CD4-positive, alpha-beta T cell treated with Interleukin-15 for 4 hours (primary cell): ENCODE measurements at places on chromosomes 5 and 9.
A peak's percentile ranks its signal among the peaks of the same experiment; 100 is the strongest.

GRCh38 chr9:18474783-18475182 lies 830 bp downstream of the ADAMTSL1 start:
- no peak for DNase-seq

GRCh38 chr9:133406480-133407307 lies 11.1 kb downstream of the REXO4 start:
- peak; percentile 83 for DNase-seq

DNA sequence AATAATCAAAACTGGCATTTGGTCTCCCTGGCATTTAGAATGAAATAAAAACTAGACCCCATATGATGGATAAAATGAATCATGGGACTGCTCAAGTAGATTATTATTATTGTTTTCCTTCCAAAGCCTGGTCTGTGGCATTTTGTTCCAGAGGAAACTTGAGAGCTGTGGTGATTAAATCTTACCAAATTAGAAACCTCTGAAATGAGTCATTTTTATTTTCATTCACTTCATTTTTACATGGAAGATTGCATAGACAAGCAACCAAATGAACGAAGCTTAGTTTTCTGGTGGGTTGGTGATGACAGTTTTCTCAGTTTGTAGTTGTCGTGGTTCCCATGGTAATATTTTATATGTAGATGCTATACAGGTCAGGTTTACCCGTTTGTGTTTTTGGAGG lies 23.4 kb downstream of the PAM start:
- DNase-seq: peak; percentile 22

GRCh38 chr9:38339496-38339895 lies 53.0 kb upstream of the ALDH1B1 start:
- DNase-seq: no peak

DNA sequence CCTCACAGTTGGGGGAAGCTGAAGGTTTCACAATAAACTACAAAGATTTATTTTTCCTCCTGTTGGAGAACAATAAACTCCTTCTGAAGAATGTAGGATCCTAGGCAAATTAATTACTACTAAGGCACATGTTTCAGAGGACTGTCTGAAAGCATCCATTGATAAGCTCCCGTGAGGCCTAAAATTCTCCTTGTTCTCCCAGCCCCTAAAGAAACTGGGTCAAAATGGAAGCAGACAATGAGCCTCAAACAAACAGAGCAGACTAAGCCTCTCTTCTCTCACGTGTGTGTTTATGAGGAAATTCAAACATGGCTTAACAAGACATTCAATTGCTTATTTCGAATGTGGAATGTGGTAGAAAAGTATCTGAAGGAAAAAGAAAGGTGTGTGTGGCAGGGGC lies 249.0 kb downstream of the GLIS3 start:
- DNase-seq: no peak

GRCh38 chr9:16290169-16290568 lies 580.3 kb downstream of the BNC2 start:
- no peak for DNase-seq

GRCh38 chr5:83844449-83845068 lies 123.9 kb upstream of the HAPLN1 start:
- DNase-seq: peak; percentile 1

DNA sequence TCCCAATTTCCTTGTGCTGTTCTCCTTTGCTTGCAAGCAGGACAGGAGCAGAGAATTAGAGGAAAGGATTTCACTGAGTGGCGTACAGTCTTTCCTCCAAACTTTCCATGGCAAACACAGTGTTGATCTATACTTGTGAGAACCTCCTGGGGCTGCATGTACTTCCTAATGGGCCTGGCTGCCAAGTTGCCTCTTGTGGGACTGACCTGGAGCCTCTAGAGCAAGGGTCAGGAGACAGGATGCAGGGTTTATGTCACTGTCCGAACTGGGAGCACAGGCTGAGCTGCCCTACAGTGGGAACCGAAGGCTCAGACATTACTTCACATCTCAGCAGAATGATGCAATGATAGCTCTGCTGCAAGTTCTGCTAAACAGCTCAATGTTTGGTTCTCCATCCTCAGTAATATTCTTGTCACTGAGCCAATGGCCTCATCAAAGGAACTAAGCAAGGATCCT lies 102.3 kb downstream of the ENC1 start:
- no peak for DNase-seq

DNA sequence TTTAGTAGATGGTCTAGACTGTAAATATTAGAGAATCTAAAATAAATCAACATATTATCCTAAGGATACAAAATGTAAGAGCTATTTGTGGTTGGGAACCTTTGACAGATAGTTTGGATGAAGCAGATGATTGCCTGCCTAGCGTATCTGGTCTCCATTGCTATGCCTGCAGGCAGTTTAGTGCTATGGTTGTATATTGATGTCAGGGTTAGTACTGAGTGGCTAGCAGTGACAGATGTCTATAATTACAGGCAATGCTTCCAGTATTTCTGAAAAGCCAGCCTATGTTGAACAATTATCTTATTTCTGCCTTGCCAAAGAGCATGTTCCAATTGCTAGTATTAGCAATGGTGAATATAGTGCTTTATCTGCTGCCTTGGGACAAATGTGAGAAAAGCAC lies 151.3 kb upstream of the TLX3 start:
- DNase-seq: no peak

- no peak for DNase-seq
Observed at GRCh38 chr9:116204252-116204882, 50.8 kb downstream of the PAPPA start.

- no peak for DNase-seq
Observed at GRCh38 chr5:78758169-78758839, 109.7 kb upstream of the LHFPL2 start.

GRCh38 chr5:157718519-157718918 lies 12.7 kb upstream of the THG1L start:
- DNase-seq: peak; percentile 58

GRCh38 chr5:132539716-132540115 lies 3.6 kb downstream of the IL5 start:
- no peak for DNase-seq

GRCh38 chr9:69218166-69218565 lies 44.1 kb downstream of the TJP2 start:
- DNase-seq: no peak

DNA sequence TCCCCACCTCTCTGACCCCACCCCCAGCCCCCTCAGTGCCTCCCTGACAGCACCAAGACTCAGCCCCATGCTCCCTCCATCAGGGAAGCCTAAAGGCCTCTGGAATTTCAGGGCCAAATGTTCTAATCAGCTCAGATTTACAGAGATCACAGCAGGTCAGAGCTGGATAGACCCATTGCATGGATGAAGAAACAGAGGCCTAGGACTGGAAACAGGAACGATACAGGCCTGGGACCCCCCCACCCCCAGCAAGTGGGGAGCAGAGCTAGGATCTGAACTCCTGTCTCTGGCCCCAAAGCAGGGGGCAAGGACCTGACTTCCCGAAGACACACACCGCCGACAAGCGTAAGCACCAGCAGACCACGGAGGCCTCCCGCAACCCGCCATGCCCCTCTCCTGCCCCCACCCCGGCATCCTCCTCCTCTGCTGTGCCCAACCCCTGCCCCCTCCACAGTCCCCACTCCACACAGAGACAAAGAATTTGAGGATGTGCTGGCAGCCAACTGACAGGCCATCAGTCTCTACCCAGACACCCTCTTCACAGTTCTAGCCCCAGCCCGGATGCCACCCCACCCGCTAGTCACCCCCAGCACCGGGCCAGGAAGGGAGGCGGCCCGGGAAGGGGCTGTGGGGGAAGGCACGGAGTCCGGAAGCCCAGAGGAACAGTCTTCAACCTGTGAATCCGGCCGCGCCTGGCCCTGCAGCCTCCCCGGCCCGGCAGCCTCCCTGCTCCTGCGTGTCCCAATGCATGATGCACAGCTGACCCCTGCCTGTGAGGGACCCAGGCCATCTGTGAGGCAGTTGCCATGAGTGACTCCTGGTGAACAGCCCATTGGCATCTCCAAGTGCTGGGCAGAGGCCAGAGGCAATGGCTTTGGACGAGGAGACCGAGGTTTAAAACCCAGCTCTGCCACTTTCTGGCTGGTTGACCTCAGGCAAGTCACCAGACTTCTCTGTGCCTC lies 31.3 kb downstream of the NDUFA8 start:
- DNase-seq: peak; percentile 4

DNA sequence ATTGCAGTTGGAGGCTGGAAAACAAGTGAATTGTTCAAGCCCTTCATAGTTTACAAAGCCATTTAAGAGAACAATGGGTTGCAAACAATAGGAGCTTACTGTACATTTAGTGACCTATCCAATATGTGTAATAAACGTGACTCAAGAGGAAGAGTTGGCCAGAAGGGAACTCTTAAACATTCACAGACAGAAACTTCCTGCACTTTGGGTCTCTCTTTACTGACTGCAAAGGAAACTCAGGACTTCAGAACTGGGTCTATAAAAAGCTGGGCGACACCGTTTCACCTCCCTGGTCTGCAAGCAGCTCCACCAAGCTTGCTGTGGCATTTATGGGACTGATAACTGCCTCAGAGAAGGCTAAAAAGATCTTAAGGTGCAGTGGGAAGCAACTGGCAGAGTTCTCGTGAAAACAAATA lies 48.7 kb upstream of the SPATA31D4 start:
- DNase-seq: no peak

DNA sequence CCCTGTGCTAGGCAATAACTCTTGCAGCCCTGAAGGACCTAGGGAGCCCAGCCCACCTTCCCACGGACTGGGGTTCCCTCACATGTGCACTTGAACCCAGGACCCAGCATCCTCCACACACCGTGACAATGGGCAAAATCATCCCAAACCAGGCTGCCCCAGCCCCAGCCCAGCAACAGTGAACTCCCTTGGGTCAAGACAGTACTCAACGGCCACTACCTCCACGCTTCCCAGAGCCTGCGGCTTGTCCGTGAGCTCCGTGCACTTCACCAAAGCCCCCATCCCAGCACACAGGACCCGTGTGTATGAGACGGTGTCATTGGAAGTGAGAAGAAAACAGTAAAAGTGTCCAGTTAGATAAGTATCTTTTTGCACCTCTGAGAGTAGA lies 55.8 kb downstream of the IPPK start:
- DNase-seq: no peak

DNA sequence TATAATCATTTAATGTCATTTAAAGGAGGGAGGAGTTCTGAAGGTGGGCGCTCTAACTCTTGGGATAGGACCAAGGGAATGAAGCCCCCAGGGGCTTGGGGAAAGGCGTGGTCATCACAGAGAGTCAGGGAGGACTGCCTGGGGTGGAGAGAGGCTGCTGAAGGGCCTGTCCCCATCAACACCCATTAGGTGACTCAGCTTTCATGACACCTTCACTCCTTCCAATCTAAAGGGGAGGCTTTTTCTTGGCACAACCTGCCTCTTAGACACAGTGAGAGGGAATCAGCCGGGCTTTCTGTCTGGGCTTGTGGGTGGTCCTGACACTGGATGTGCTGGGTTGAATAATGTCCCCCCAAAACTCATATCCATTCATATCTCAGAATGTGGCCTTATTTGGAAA lies 31.4 kb upstream of the ANKRD33B start:
- no peak for DNase-seq

DNA sequence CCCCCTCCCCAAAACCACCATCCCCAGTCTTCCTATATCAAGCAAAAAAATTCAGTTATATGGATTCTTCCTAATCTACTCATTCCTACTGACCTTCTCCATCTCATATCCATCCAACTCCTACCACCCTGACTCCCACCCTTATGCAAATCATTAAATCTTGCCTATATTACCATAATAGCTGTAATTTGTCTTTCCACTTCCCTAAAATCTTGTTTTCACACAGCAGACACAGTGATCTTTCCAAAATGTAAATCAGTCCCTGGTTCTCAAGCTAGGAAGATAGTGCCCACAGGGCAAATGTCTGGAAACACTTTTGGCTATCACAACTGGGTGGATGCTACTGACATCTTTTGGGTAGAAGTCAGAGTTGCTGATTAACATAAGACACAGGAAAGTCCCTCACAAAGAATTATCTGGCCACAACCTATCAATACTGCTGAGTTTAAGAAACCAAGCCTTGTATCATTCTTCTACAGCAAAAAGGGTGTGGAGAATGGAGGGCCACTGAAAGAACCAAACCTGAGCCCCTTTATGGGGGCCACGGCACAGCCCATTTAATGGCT lies 1.4 kb downstream of the SRA1 start:
- no peak for DNase-seq
